CD4-positive, alpha-beta memory T cell (primary cell): ENCODE measurements at places on chromosomes 3 and 15.

- H3K4me3 ChIP-seq = no peak overlapping the region
- no peak for DNase-seq
- H3K36me3 ChIP-seq = no peaks in the 10 kb centered on the region
- no peaks in the 10 kb centered on the region for H3K4me1 ChIP-seq
- no peaks in the 10 kb centered on the region for H3K27me3 ChIP-seq
Measured at GRCh38 chr15:37981775-37982174, 47.3 kb downstream of the TMCO5A start.

DNA sequence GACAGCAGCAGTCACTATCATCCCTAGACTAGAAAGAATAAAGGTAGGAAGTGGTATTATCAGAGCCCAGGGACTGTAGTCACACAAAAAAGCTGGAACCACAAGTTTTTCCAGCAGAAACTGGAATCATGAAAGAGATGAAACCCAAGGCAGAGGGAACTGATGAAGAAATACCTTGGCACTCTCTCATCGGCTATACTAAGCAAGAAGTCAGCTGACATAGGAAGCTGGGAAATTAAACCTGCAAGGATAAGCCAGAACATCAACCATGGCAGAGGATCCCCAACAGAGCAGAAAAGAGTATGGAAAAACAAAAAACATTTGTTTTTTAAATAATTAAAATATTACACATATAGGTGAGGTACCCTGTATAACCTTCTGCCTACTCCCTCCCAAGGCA is 86.5 kb downstream of the AQR start:
- H3K4me3 ChIP-seq = no peak overlapping the region
- H3K36me3 ChIP-seq = peaks cover 32% of the 10 kb centered on the region
- H3K4me1 ChIP-seq = no peaks in the 10 kb centered on the region
- DNase-seq = no peak
- H3K27ac ChIP-seq = no peak overlapping the region

GRCh38 chr15:25182098-25182478 is 227.3 kb downstream of the SNRPN start:
- no peaks in the 10 kb centered on the region for H3K27me3 ChIP-seq
- H3K27ac ChIP-seq = no peak overlapping the region
- no peak for DNase-seq
- H3K4me3 ChIP-seq = no peak overlapping the region

GRCh38 chr15:69757186-69757585 is 304.6 kb downstream of the RPLP1 start:
- no peaks in the 10 kb centered on the region for H3K36me3 ChIP-seq
- H3K27ac ChIP-seq = no peak overlapping the region
- peaks cover 88% of the 10 kb centered on the region for H3K4me1 ChIP-seq
- no peak for DNase-seq
- no peaks in the 10 kb centered on the region for H3K27me3 ChIP-seq
- no peak overlapping the region for H3K4me3 ChIP-seq

DNA sequence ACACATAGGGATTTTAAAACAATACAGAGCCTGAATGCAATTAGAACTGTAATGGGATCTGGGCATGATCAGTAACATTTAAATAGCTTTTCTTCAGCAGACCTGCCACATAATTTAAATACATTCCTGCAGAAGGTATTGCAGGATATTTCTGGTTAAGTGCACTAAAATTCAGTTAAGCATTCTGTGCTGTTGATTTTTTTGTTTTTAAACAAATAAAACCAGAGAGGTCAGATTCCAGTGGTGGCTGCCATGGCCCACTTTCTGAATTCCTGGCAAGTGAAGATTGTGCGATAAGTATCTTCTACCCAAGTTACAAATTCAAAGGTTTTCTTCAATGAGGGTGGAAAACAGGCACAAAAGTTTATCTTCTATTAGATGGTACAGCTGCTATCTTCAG is 98.7 kb downstream of the RAP2B start:
- no peaks in the 10 kb centered on the region for H3K27me3 ChIP-seq
- DNase-seq = no peak
- H3K27ac ChIP-seq = no peak overlapping the region
- no peaks in the 10 kb centered on the region for H3K4me1 ChIP-seq
- no peaks in the 10 kb centered on the region for H3K36me3 ChIP-seq

- no peak overlapping the region for H3K27ac ChIP-seq
- H3K27me3 ChIP-seq = no peaks in the 10 kb centered on the region
- H3K4me1 ChIP-seq = peaks cover 38% of the 10 kb centered on the region
- DNase-seq = peak; percentile 21
Measured at GRCh38 chr3:15263120-15263519, 57.1 kb downstream of the CAPN7 start.

GRCh38 chr3:50622881-50623280 is 5.9 kb downstream of the MAPKAPK3 start:
- DNase-seq = no peak
- H3K36me3 ChIP-seq = no peaks in the 10 kb centered on the region
- H3K27ac ChIP-seq = peak overlapping the region; percentile 47

GRCh38 chr3:14609506-14609905 is 42.1 kb upstream of the CCDC174 start:
- H3K36me3 ChIP-seq = no peaks in the 10 kb centered on the region
- DNase-seq = no peak
- no peak overlapping the region for H3K4me3 ChIP-seq
- H3K4me1 ChIP-seq = no peaks in the 10 kb centered on the region
- H3K27me3 ChIP-seq = peaks cover 8% of the 10 kb centered on the region

GRCh38 chr15:48530528-48530927 is 115.0 kb downstream of the FBN1 start:
- H3K36me3 ChIP-seq = no peaks in the 10 kb centered on the region
- no peak overlapping the region for H3K27ac ChIP-seq
- DNase-seq = no peak
- H3K4me3 ChIP-seq = no peak overlapping the region
- no peaks in the 10 kb centered on the region for H3K27me3 ChIP-seq

DNA sequence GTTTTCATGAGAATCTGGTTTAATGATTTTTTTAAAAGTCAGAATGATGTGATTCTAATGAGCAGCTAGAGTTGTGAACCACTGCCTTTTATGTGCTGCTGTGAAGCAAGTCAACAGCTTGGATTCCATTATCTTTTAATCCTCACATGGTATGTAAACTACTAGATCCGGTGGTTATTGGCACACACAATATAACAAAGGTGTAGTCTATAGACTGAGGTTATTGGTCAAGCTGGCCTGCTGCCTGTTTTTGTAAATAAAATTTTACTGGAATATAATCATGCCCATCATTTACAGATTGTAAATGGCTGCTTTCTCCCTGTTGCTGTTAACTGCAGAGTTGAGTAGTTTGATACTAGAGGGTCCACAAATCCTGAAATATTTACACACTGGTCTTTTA is 103.1 kb downstream of the OTOL1 start:
- no peak overlapping the region for H3K4me3 ChIP-seq
- no peak for DNase-seq
- H3K4me1 ChIP-seq = no peaks in the 10 kb centered on the region
- no peak overlapping the region for H3K27ac ChIP-seq

GRCh38 chr15:84981711-84982300 is at the start of gene PDE8A:
Gene PDE8A (plus strand): TSS chr15:84981856. CDS start chr15:84982163, 307 bp downstream.
- peaks cover 48% of the 10 kb centered on the region for H3K4me1 ChIP-seq
- DNase-seq = peak; percentile 73
- H3K36me3 ChIP-seq = no peaks in the 10 kb centered on the region
- H3K27me3 ChIP-seq = no peaks in the 10 kb centered on the region
- peak within 1 kb of the TSS; percentile 65 for H3K4me3 ChIP-seq

- DNase-seq = no peak
- H3K27ac ChIP-seq = no peak overlapping the region
- H3K4me3 ChIP-seq = no peak overlapping the region
- H3K4me1 ChIP-seq = no peaks in the 10 kb centered on the region
Measured at GRCh38 chr3:80261082-80261481, 493.3 kb upstream of the ROBO1 start.

DNA sequence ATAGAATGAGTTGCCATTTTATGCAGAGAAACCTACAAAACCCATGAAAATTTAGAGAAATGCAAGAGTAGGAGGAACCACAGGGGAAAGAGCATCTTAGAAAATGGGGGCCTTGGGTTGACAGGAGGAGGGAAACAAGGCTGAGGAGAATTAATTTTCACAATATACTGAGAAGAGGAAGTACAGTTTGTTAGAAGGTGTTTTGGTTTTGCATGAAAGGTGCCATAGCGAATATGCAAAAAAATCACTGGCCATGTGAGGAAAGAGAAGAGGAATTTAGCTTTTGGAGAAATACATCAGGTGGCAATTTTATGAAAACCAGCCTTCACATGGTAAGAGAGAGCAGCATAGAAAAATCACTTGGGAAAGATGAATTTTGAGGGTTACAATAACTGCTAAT is 413.9 kb upstream of the C2CD4B start:
- no peaks in the 10 kb centered on the region for H3K4me1 ChIP-seq
- H3K27me3 ChIP-seq = no peaks in the 10 kb centered on the region
- H3K27ac ChIP-seq = no peak overlapping the region

- no peaks in the 10 kb centered on the region for H3K4me1 ChIP-seq
- DNase-seq = no peak
- no peaks in the 10 kb centered on the region for H3K27me3 ChIP-seq
- no peaks in the 10 kb centered on the region for H3K36me3 ChIP-seq
Measured at GRCh38 chr3:20842594-20843436, 656.8 kb upstream of the SGO1 start.

DNA sequence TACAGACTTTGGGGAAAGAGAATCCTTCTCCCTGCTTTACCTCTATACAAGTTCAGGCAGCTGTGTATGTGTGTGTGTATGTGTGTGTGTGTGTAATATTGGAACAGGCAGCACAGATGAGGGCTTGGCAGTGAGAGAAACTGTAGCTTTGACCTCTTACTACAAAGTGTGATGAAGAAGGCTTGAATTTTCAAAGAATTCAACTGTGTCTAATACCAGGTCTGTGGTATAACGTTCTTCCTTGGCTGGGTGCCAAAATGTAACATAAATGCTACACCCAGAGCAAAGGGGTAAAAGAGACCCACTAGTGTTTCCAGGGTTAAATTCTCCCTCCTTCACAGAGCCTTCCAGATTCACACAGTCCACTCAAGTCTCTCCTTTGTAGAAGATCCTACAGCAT is 51.1 kb downstream of the CHST2 start:
- DNase-seq = no peak
- H3K36me3 ChIP-seq = no peaks in the 10 kb centered on the region
- H3K4me1 ChIP-seq = peaks cover 52% of the 10 kb centered on the region
- H3K27ac ChIP-seq = peak overlapping the region; percentile 20

DNA sequence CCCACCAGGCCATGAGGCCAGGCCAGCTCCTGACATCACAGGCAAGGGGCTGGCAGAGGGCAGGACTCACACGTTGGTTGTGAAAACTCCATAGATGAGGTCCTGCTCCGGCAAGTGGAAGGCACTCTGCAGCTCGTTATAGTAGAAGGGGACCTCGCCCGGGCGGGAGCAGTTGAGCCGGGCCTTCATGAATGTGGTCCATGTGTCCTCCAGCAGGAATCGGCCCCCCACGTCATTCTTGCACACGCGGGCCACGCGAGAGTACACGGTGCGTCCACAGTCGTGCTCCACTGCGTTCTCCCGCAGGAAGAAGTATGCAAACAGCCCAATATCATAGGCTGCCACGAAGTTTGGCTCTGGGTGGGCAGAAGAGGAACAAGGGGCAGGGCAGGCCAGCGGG is 101.2 kb downstream of the SEMA5B start:
- H3K4me3 ChIP-seq = no peak overlapping the region
- H3K36me3 ChIP-seq = no peaks in the 10 kb centered on the region
- no peak for DNase-seq
- H3K4me1 ChIP-seq = no peaks in the 10 kb centered on the region

GRCh38 chr15:92885224-92886041 is 14.7 kb upstream of the CHD2 start:
- DNase-seq = no peak
- H3K36me3 ChIP-seq = peaks cover 23% of the 10 kb centered on the region
- H3K4me3 ChIP-seq = peak overlapping the region; percentile 100
- peak overlapping the region; percentile 99 for H3K27ac ChIP-seq
- no peaks in the 10 kb centered on the region for H3K27me3 ChIP-seq

GRCh38 chr15:78672285-78673014 is 31.4 kb upstream of the CHRNB4 start:
- no peak for DNase-seq
- H3K27ac ChIP-seq = no peak overlapping the region
- no peaks in the 10 kb centered on the region for H3K27me3 ChIP-seq

DNA sequence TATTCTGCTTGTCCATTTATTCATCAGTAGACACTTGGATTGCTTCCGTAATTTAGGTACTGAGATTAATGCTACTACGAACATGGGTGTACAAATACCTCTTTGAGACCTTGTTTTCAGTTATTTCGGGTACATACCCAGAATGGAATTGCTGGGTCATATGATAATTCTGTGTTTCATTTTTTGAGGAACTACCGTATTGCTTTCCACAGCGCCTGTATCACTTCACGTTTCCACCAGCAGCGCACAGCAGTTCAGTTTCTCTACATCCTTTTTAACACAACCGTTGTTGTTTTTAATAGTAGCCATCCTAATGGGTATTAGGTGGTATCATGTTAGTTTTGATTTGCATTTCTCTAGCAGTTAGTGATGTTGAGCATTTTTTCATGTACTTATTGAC is 9.5 kb downstream of the PAK2 start:
- H3K27ac ChIP-seq = no peak overlapping the region
- no peak overlapping the region for H3K4me3 ChIP-seq
- peaks cover 46% of the 10 kb centered on the region for H3K4me1 ChIP-seq

DNA sequence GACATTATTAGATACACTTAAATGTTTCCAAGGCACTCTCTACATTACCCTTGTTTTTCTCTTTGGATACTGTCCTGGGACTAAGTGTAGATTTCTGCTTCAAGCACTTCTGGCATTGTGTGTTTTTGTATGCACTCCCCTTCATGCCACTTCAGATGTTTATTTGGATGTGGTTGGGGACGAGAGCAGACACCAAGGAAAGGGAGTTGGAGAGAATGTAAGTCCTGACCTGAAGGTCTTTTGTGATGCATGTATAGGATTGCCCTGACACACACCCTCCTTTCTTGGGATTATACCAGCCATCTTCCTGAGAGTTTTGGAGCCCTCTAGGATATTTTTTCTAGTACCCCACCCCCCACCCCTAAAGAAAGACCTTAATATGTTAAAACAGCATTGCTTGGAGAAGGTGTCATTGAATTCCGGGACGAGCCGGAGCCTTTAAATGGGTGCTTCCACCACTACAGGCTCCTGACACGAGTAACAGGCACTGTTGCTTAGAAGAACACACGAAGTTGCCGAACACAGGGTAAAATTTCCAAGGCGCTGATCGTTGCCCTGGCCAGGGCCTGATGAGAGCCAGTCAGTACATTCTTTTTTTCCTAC is 22.7 kb downstream of the PSMD6 start:
- H3K36me3 ChIP-seq = peaks cover 83% of the 10 kb centered on the region
- no peaks in the 10 kb centered on the region for H3K27me3 ChIP-seq
- H3K4me1 ChIP-seq = peaks cover 3% of the 10 kb centered on the region
- DNase-seq = no peak
- H3K4me3 ChIP-seq = no peak overlapping the region

GRCh38 chr15:93645594-93645993 is 556.6 kb upstream of the RGMA start:
- no peaks in the 10 kb centered on the region for H3K27me3 ChIP-seq
- no peak overlapping the region for H3K27ac ChIP-seq
- H3K36me3 ChIP-seq = no peaks in the 10 kb centered on the region
- H3K4me3 ChIP-seq = no peak overlapping the region
- no peaks in the 10 kb centered on the region for H3K4me1 ChIP-seq
- no peak for DNase-seq
